Urinary bladder (tissue), 4 donors: ENCODE measurements at places on chromosomes 3 and 15. TPM values are rescaled to one million over a fixed set of nuclear protein-coding genes. Genes with fewer than 3 reads are reported as not detected.

Gene P2RY13
- 2.3 TPM for total RNA-seq

Gene MKRN3
- total RNA-seq: 0.95 TPM

Gene ADCY5
- total RNA-seq: 25.1 TPM

Gene CAMK1
- total RNA-seq: 28.7 TPM

Gene TRIM42
- not detected for total RNA-seq

Gene SLC12A8
- total RNA-seq: 2.9 TPM

Gene ATP11B
- 165 TPM for total RNA-seq

Gene SLC6A20
- total RNA-seq: 0.16 TPM

Gene FAM81A
- total RNA-seq: 2.0 TPM

Gene TRAIP
- 6.8 TPM for total RNA-seq

Gene HES1
- total RNA-seq: 71.2 TPM

Gene ARGFX
- not detected for total RNA-seq

Gene ZNF445
- 20.7 TPM for total RNA-seq

Gene GOLGA8J
- not detected for total RNA-seq

Gene GTF2E1
- 18.1 TPM for total RNA-seq

Gene CCDC39
- not detected for total RNA-seq

Gene PLCL2
- 23.0 TPM for total RNA-seq

Gene CA12
- 5.8 TPM for total RNA-seq

Gene TRH
- 0.16 TPM for total RNA-seq

Gene SERINC4
- total RNA-seq: not detected

Gene HEXA
- 64.0 TPM for total RNA-seq

Gene LIPH
- 10.1 TPM for total RNA-seq

Gene BBS4
- total RNA-seq: 54.5 TPM

Gene PRICKLE2
- 89.7 TPM for total RNA-seq

Gene SLC28A1
- 0.11 TPM for total RNA-seq

Gene TM6SF1
- total RNA-seq: 5.7 TPM

Gene SEMA3F
- total RNA-seq: 10.8 TPM

Gene PIGBOS1
- 16.0 TPM for total RNA-seq

Gene TMCO5A
- total RNA-seq: not detected

Gene STAB1
- 73.5 TPM for total RNA-seq

Gene DNASE1L3
- 3.5 TPM for total RNA-seq

Gene ADAMTS7
- total RNA-seq: 9.6 TPM

Gene SELENOK
- 54.4 TPM for total RNA-seq

Gene CILP
- total RNA-seq: 49.3 TPM

Gene NME9
- total RNA-seq: 0.16 TPM

Gene IL5RA
- 0.69 TPM for total RNA-seq

Gene DUOX2
- total RNA-seq: 1.5 TPM

Gene P2RY12
- 5.3 TPM for total RNA-seq

Gene GP5
- total RNA-seq: 0.90 TPM

Gene RNF168
- total RNA-seq: 20.6 TPM

Gene LYSMD2
- 11.1 TPM for total RNA-seq

Gene FAM3D
- total RNA-seq: 6.5 TPM

Gene MOBP
- 0.05 TPM for total RNA-seq

Gene LEKR1
- 2.7 TPM for total RNA-seq

Gene LMCD1
- 34.3 TPM for total RNA-seq

Gene IMPG2
- total RNA-seq: 2.3 TPM

Gene CTXND1
- total RNA-seq: 0.79 TPM

Gene RBP2
- total RNA-seq: not detected

Gene OR5H14
- total RNA-seq: not detected

Gene CACNA2D2
- total RNA-seq: 1.4 TPM

Gene ZNF662
- 22.5 TPM for total RNA-seq

Gene P4HTM
- total RNA-seq: 30.9 TPM

Gene HTR3E
- not detected for total RNA-seq
